NCI-H1436 treated with DMSO at 0.1 percent for 48 hours (cell line): ENCODE measurements at places on chromosomes 12 and 14.
A peak's percentile ranks its signal among the peaks of the same experiment; 100 is the strongest.

- DNase-seq, result no peak
These were observed 139.8 kb upstream of the SRRM4 start for GRCh38 chr12:118841588-118841987.

GRCh38 chr12:67802731-67803130 lies 154.2 kb downstream of the DYRK2 start:
- DNase-seq, result no peak

DNA sequence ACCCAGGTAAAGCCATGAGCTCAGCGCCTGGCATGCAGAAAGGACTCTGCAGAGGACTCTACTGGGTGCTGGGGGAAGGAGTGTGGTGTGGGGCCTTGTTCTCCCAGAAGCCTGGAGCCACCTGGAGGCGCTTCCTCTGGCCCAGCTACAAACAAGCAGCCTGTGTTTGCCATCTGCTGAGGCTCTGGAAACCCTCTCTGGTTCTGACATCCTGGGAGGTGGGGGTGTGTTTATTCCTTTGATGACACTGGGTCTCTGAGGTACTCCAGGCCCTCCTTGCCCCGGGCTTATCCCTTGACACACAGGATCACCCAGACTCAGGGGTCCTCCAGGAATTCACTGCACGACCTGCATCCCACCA lies 44.9 kb downstream of the RNF34 start:
- DNase-seq, result no peak

GRCh38 chr14:68781161-68782021 lies 11.5 kb downstream of the ZFP36L1 start:
- no peak for DNase-seq

GRCh38 chr14:50718949-50719348 lies 50.8 kb upstream of the SAV1 start:
- DNase-seq, result no peak

GRCh38 chr12:12606781-12607589 lies 4.7 kb upstream of the CREBL2 start:
- DNase-seq, result no peak

DNA sequence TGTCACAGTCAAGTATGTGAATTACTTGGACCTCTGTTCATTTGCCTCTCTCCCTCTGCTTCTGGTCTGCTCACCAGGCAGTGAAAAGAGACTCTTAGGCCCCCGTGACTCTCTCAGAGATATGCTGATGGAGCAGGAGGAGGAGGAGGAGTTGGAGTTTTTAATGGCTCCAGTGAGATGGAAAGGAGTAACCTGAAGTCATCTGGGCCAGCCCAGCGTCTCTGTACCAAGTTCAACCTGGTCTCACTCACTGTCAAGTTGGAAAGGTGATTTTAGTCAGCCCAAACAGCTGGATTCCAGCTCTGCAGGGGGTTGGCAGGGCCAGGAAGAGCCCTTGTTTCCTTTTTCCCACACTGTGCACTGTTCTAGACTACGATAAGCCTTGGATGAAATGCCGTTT lies 48.6 kb downstream of the SH2B3 start:
- no peak for DNase-seq

- DNase-seq, result no peak
These were observed 26.3 kb upstream of the CPM start for GRCh38 chr12:68959143-68959858.

- DNase-seq, result no peak
These were observed 166.3 kb upstream of the DAAM1 start for GRCh38 chr14:59022144-59022543.

DNA sequence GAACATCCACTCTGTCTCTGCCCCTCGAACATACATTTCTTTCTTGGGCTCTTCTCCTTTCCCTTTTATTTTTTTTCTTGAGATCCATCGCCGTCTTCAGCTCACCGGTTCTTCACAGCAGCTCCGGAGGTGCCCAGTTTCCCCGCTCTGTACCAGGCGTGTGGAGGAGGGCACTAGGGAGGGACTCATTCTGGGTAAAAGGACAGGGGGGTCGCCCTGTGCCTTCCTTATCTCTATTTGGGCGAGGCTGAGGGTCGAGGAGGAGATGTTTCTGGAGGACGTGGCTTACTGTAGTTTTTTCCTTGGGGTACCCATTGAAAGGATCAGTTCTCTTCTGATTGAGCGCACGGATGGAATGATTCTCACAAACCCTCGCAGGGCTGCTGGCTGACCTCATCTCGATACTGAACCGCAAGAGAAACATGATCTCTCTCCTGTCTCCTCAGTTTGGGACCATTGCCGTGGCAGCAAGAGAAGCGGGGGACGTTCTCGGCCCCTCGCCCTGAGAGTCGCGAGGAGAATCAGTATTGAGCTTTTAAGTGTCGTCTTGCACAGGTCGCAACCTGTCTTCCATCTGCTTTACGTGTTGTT lies 386 bp downstream of the LIN52 start:
- no peak for DNase-seq

DNA sequence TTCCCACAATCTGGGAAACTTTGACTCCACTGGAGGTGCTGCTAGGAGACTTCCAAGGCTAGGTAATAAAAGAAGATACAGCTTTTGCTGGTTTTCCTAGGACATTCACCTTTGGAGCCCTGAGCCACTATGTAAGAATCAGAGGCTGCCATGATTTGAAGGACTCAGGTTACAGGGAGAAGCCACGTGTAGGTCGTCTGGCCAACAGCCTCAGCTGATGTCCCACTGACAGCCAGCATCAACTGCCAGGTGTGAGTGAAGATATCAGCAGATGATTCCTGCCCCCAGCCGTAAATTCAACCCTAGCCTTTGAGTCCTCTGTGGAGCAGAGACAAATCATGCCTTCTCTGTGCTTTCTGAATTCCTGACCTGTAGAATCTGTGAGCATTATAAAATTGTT lies 27.0 kb downstream of the SMOC1 start:
- DNase-seq, result no peak

- no peak for DNase-seq
These were observed at the start of gene SH2B3 for GRCh38 chr12:111405859-111406473. Gene SH2B3, plus strand, starts transcription at chr12:111405923. Its CDS starts 12,223 bp downstream, at chr12:111418146.

DNA sequence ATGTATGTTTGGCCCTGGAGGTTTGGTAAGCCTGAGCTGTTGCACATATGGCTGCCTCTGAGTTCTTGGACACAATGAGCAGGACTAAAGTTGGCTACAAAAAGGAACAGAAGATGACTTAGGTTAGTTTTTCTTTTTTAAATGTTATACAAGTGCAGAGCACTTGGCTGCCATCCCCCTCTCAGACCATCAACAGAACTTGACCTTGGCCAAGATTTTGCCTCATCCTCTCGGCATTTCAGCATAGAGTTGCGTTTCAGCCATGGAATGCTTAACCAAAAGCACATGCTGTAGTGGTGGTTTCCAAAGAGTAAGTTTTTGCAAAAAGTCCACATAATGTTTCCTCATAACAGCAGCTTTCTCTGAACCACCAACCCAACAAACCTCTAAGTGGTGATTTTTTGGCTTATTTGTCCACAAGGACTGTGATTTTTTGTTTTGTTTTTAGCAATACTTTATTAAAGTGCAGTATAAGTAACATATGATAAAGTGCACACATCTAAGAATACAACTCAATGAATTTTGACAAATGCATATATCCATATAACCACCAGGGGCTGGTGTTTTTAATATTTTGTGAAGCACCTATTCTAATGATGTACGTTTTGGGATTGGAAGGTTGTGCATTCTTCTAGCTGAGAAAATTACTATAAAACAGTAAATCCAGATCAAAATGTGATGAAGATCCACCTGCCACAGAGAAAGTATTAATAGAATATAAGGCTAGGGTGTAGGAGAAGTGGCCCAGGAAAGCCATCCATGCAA lies 12.1 kb upstream of the GALNT16 start:
- no peak for DNase-seq

GRCh38 chr12:3805077-3805476 lies 52.2 kb upstream of the CRACR2A start:
- DNase-seq, result no peak

DNA sequence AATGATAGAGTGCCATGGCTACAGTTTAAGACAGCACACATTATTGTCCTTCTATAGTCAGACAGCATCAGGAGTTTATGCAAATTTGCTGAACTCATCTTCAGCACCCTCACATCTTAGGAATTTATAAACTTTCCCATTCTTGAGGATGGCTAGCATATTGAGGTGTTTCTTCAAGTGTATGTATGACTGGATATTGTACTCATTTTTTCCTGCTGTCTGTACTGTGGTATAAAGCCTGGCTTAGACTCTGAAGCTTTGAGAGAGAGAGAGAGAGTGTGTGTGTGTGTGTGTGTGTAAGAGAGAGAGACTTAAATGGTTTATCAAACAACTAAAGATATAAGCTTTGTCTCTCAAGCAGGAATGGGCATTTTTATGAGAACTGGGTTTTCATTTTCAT lies 161.6 kb downstream of the PIK3C2G start:
- DNase-seq, result no peak

GRCh38 chr14:64636208-64636979 lies 67.8 kb upstream of the PLEKHG3 start:
- DNase-seq, result peak; percentile 20

GRCh38 chr12:65857840-65858239 lies 33.6 kb downstream of the HMGA2 start:
- DNase-seq, result no peak

GRCh38 chr14:56221382-56222128 lies 103.3 kb downstream of the PELI2 start:
- no peak for DNase-seq

DNA sequence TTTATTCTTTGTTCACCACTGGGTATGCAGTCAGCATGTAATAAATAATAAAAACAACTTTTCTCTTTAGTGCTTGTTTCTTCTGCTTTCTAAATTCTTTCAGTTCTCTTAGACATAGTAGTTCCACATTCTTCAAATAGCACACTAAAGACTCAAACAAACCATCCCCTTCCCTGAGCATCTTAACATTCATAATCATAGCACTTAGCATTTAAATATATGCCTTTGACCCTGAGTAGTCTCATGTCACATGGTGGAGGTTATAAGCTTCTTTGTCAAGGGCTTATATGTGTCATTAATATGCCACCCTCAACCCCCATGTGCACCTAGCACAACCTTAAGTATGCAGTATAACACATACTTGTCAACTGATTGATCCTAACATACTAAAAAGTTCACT lies 212.7 kb downstream of the PHLDA1 start:
- DNase-seq, result no peak

DNA sequence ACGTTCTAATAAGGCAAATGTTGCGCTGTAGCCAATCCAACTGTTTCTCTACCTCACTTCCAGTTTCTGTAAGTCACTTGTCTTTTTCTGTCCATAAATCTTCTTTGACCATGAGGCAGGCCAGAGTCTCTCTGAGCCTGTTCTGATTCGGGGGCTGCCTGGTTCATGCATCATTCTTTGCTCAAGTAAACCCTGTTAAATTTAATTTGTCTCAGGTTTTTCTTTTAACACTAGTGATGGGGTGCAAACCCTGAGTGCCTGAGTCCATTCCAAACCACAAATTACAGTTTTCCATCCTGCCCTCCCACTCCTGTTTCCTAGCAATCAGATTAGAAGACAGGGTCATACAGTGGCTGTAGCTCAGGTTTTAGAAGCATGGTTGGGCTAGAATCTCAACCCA lies 41.9 kb downstream of the VWF start:
- DNase-seq, result no peak

DNA sequence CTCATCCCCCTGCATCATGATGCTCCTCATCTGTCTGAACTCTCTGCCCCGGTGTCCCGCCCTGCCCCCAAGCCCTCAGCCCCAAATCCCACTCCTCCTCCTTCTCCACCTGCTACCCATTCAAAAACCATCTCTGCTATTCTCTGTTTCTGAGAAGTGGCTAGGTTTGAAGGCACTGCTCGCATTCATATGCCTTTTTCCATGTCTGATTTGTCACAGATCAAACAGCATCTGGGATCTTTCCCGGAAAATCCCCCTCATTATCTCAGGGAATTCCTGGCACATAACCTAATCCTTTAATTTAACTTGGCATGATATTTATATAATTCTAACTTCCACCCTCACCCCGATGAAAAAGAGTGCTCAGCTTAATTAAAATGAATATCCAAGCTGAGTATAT lies 3.3 kb upstream of the ADAM20 start:
- no peak for DNase-seq

GRCh38 chr14:24959791-24960331 lies 90.1 kb downstream of the STXBP6 start:
- DNase-seq, result no peak

DNA sequence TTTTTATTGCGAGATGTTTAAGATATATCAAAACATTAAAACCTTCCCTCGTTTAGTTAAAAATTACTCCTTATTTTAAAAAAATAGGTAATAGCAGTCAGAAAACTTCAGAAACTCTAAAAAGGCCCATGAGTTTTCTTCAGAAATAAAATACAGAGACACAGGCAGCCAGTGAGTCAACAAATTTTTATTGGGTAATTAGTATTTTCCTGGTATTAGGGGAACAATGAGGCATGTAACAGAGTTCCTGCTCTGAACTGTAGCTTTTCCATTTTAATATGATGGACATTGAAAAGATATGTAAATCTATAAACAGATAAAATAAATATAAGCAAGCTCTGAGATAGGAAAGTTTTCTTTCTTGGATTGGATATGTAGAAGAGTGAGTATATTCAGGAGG lies 399 bp upstream of the ZNF705A start:
- no peak for DNase-seq

DNA sequence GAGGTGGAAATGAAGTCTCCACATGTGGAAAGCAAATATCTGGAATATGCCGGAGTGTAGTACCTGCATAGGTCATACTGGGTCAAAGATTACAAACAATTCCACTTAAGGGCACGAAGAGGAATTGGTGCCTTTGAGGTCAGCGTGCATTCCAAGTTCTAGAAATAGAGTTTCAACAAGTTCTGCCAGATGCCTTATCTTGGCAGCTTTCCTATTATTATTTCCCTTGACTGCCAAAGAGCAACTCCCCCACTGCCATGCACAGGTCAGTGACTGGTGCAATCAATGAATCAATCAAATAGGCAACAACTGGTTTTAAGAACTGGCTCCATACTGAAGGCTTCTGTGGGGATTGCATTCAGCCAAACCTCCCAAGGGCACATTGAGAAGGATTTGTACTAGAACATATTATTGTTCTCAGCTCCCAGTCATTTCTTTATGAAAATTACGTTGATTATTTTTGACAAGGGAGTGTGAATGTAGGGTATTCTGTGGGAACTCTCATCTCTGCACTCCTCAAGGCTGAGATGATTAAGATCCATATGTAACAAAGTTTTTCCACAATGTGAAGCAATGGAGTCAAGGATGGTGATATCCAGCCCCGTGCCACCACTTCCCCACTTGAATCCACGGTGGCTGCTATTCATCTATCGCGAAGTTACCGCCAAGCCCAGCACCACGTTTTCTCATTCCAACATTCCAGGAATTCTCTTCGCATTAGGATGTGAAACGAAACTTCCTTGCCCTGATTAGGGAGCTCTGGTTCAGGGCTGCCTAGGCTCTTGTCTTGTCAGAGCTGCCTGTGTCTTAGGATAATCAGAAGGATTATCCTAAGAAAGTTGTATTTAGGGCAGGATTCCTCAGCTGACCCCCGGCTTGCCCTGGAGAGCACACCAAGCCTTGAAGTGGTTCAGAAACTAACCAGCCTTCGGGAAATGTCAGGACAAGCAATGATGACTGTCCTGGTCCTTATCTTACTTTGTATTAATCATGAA lies 115.1 kb upstream of the PCED1B start:
- DNase-seq, result no peak
